ENCODE measurements at places on chromosomes 4 and X. TPM values are rescaled to one million over a fixed set of nuclear protein-coding genes. Genes with fewer than 3 reads are reported as not detected.

GRCh38 chrX:149021159-149021558 is 483.9 kb downstream of the IDS start:
- H3K4me3 ChIP-seq, result no peak overlapping the region
- H3K4me1 ChIP-seq, result no peaks in the 10 kb centered on the region
- H3K27me3 ChIP-seq, result peaks cover 6% of the 10 kb centered on the region
- H3K27ac ChIP-seq, result no peak overlapping the region
- H3K36me3 ChIP-seq, result no peaks in the 10 kb centered on the region

DNA sequence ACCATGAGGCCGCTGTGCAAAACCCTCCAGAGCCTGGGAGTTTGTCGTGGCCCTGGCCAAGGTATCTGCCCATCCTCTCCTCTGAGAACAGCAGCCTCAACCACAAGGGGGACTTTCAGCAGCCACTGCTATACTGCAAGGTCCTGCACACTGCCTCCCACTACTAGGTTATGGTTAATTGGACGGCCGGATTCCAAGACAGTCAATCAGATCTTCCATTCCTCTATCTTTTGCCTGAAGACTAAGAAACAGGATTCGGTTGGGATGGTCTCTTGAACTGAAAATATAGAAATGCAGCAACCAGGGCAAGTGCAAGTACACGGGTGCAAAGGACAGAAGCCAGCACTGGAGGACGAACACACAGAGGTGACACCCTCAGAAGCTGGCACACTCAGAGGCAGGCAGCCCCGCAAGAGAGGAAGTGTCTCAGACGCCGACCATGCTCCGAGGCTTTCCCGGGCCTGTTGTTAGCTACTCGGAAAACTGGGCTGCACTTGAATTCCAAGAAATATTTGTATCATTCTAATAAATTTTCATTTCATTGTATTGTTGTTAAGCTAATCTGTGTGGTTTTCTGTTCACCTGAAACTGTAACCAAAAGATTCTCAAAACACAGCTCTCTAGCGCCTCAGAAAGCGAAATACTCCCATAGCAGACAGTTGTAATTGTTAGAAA is 63.3 kb downstream of the AFAP1 start:
- H3K4me1 ChIP-seq, result peaks cover 11% of the 10 kb centered on the region
- no peak overlapping the region for H3K27ac ChIP-seq
- H3K36me3 ChIP-seq, result no peaks in the 10 kb centered on the region
- DNase-seq, result no peak
- peaks cover 6% of the 10 kb centered on the region for H3K27me3 ChIP-seq

DNA sequence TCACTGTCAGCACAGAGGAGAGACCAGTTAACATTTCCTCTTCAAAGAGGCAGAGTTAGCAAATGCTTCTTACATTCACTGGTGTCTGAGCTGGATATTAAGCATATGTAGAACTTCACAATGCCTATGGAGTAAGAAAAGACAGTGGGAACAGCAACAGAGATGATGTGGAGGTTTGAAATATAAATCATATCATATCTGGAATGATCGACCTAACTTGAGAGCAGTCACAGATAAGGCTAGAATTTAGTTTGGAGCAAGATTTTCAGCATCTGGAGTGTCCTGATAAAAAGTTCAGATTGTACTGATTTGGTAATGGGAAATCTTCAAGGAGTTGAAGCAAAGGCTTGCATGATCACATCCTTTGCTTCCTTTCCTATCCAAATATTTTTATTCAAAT is 90.5 kb upstream of the ANKRD50 start:
- H3K4me1 ChIP-seq, result no peaks in the 10 kb centered on the region
- DNase-seq, result no peak
- no peaks in the 10 kb centered on the region for H3K36me3 ChIP-seq
- H3K27me3 ChIP-seq, result peaks cover 2% of the 10 kb centered on the region
- H3K27ac ChIP-seq, result no peak overlapping the region

DNA sequence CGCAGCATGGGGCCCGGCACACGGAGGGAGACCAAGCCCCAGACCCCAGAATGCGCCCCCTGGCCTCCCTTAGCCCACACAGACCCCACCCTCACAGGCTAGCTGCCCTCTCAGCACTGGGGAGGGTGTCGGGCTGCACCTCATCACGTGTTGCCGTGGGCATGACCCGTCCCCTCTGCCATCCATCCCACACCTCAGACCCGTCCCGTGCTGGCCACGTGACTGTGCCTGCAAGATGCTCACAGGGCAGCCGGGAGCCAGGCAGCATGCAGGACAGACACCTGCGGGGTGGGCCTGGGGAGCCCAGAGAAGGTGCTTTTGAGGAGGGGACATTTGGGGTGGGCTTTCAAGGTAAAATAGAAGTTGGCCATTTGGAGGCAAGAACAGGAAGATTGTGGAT is 4.8 kb downstream of the MSANTD1 start:
- no peak for DNase-seq
- no peak overlapping the region for H3K4me3 ChIP-seq
- H3K36me3 ChIP-seq, result peaks cover 7% of the 10 kb centered on the region
- H3K4me1 ChIP-seq, result no peaks in the 10 kb centered on the region

DNA sequence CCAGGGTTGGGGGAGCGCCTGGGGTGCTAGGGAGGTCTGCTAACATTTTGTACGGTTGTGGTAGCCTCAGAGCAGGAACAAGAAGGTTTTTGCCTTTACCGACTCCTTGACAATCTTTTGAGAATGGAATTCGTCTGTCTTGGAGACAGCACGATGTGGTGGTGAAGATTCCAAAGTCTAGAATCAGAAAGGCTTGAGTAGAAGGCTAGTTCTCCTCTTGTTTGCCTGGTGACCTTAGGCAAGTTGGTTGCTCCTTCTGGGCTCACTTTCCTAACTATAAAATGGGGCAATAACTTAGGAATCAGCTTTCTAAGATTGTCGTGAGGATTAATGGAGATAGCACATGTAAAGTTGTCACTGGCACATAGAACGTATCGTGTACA is 741 bp downstream of the FAM47E start:
- no peaks in the 10 kb centered on the region for H3K36me3 ChIP-seq
- no peak overlapping the region for H3K4me3 ChIP-seq
- H3K4me1 ChIP-seq, result peaks cover 16% of the 10 kb centered on the region

GRCh38 chrX:137194164-137194563 is 160.4 kb upstream of the GPR101 start:
- H3K27me3 ChIP-seq, result peaks cover 14% of the 10 kb centered on the region
- no peak overlapping the region for H3K27ac ChIP-seq

GRCh38 chr4:114875630-114876029 is 237.8 kb downstream of the NDST4 start:
- no peak overlapping the region for H3K4me3 ChIP-seq
- no peaks in the 10 kb centered on the region for H3K4me1 ChIP-seq
- DNase-seq, result no peak
- no peak overlapping the region for H3K27ac ChIP-seq
- H3K36me3 ChIP-seq, result no peaks in the 10 kb centered on the region

GRCh38 chr4:188942606-188943005 is 803.4 kb downstream of the TRIML1 start:
- H3K36me3 ChIP-seq, result no peaks in the 10 kb centered on the region
- no peak for DNase-seq
- H3K27me3 ChIP-seq, result no peaks in the 10 kb centered on the region
- H3K27ac ChIP-seq, result no peak overlapping the region
- no peak overlapping the region for H3K4me3 ChIP-seq

DNA sequence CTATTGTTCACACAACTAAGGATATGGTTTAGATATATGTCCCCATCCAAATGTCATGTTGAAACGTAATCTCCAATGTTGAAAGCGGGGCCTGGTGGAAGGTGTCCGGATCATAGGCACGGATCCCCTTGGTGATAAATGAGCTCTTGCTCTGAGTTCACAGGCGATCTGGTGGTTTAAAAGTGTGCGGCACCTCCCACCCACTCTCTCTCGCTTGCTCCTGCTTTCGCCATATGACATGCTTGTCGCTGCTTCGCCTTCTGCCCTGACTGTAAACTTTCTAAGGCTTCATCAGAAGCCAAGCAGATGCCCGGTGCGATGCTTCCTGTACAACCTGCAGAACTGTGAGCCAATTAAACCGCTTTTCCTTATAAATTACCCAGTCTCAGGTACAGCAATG is 128.5 kb downstream of the NFKB1 start:
- H3K36me3 ChIP-seq, result no peaks in the 10 kb centered on the region
- no peak overlapping the region for H3K4me3 ChIP-seq
- H3K4me1 ChIP-seq, result peaks cover 30% of the 10 kb centered on the region
- H3K27me3 ChIP-seq, result peaks cover 7% of the 10 kb centered on the region

DNA sequence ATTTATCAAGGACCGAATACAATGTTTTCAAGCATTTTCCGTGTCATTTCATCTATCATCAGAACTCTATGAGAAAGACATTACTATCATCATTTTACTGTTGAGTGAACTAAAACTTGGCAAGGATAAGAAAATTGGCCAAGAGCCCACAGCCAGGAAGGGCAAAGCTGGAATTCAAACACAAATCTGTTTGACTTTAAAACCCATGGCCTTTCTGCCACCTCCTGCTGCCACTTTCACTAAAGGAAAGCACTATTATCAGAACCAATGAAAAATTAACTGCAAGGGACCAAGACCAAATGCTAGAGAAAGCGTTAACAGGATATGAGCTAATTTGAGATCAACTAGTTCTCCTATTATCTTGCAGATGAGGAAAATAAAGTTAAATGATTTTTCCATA is 2759.2 kb downstream of the ARAP2 start:
- no peaks in the 10 kb centered on the region for H3K27me3 ChIP-seq
- DNase-seq, result no peak
- no peak overlapping the region for H3K4me3 ChIP-seq
- H3K36me3 ChIP-seq, result peaks cover 3% of the 10 kb centered on the region
- H3K4me1 ChIP-seq, result no peaks in the 10 kb centered on the region
- H3K27ac ChIP-seq, result no peak overlapping the region

- H3K36me3 ChIP-seq, result no peaks in the 10 kb centered on the region
- DNase-seq, result no peak
- no peak overlapping the region for H3K27ac ChIP-seq
- no peaks in the 10 kb centered on the region for H3K4me1 ChIP-seq
- H3K27me3 ChIP-seq, result peaks cover 5% of the 10 kb centered on the region
Observed at GRCh38 chrX:4830880-4831557, 1117.6 kb upstream of the PRKX start.

- H3K27ac ChIP-seq, result no peak overlapping the region
- H3K4me1 ChIP-seq, result no peaks in the 10 kb centered on the region
- H3K27me3 ChIP-seq, result no peaks in the 10 kb centered on the region
- H3K36me3 ChIP-seq, result no peaks in the 10 kb centered on the region
- no peak overlapping the region for H3K4me3 ChIP-seq
Observed at GRCh38 chr4:176539091-176539784, 219.5 kb downstream of the SPCS3 start.

GRCh38 chr4:13524504-13525243 is 19.6 kb downstream of the NKX3-2 start:
- peaks cover 73% of the 10 kb centered on the region for H3K27me3 ChIP-seq
- no peak overlapping the region for H3K27ac ChIP-seq
- no peak for DNase-seq
- peaks cover 3% of the 10 kb centered on the region for H3K36me3 ChIP-seq
- no peak overlapping the region for H3K4me3 ChIP-seq

GRCh38 chr4:143281507-143282190 is 55.0 kb upstream of the GAB1 start:
- H3K4me1 ChIP-seq, result no peaks in the 10 kb centered on the region
- no peak for DNase-seq
- no peaks in the 10 kb centered on the region for H3K27me3 ChIP-seq
- H3K36me3 ChIP-seq, result no peaks in the 10 kb centered on the region
- no peak overlapping the region for H3K4me3 ChIP-seq
- H3K27ac ChIP-seq, result no peak overlapping the region

The P2RY4 gene
- not detected for polyA plus RNA-seq

The CSN1S1 gene
- polyA plus RNA-seq, result not detected

The XAGE2 gene
- polyA plus RNA-seq, result not detected

The HTN3 gene
- polyA plus RNA-seq, result not detected

The RTL9 gene
- not detected for polyA plus RNA-seq

The CLCN4 gene
- 0.69 TPM for polyA plus RNA-seq

The BMX gene
- polyA plus RNA-seq, result not detected

The DMP1 gene
- polyA plus RNA-seq, result not detected

The RNF175 gene
- polyA plus RNA-seq, result not detected

The NLGN4X gene
- polyA plus RNA-seq, result not detected
